CD4-positive, alpha-beta T cell treated with Interleukin-10 for 1 hour (primary cell): ENCODE measurements at places on chromosomes 6 and 20.

DNA sequence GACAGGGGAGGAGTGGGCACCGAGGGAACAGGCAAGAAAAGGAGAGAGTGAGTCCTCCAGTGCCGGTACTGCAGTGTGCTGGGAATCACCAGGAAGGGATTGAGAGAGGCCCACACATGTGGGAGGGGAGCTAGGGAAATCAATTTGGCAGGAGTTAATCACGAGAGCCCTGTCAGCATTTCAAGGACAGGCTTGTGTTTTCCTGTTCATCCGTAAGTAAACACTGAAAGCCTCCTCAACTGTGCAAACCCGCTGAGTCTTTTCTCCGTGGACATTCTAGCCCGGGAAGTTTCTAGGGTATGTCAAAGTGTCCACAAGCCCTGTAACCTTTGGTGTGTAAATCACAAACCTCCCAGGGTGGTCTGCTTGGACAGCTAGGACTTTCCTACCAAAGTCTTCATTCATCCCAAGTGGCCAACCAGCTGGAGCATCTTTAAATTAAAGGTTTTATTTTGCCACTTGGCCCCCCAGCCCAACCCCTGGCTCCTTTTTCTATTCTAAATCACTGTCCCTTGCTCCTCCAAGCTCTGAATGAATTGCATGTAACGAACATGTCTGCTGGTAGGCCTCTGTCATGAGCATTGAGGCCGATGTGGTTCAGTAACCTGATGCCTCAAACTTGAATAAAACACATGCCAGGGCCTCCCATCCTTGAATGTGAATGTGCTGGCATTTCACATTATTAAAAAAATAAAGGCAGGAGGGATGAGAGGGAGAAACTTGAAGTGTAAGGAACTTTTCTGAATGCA, 149.1 kb downstream of the ZNF217 start:
- DNase-seq = no peak

DNA sequence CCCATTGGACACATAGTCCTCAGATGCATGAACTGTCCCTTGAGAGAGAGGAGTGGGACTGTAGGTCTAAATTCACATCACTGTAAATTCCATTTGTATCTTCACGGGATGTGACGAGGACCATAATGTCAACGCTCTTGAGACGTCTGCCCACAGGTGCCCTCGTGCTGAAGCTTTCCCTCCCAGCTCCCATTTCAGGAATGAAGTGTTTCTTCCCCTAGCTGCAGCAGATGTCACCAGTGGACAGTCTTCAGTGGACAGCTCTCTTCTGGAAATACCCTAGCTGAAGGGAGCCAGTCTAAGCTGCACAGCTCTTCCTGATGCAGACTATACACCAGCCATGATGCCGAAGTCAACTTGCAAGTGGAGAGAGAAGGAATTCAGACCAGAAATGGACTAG, 217.4 kb upstream of the ECI2 start:
- DNase-seq = no peak

GRCh38 chr6:42661540-42662153, 60.8 kb downstream of the PRPH2 start:
- DNase-seq = peak; percentile 90

GRCh38 chr20:33919653-33920052, 74.1 kb upstream of the RALY start:
- DNase-seq = no peak

- DNase-seq = no peak
Observed at GRCh38 chr6:96651816-96652215, 88.9 kb downstream of the FHL5 start.

GRCh38 chr6:72271531-72271930, 350.3 kb upstream of the KCNQ5 start:
- DNase-seq = no peak

- no peak for DNase-seq
Observed at GRCh38 chr20:8509809-8510208, 377.7 kb downstream of the PLCB1 start.

- DNase-seq = no peak
Observed at GRCh38 chr6:5150551-5151075, 65.5 kb downstream of the PPP1R3G start.

DNA sequence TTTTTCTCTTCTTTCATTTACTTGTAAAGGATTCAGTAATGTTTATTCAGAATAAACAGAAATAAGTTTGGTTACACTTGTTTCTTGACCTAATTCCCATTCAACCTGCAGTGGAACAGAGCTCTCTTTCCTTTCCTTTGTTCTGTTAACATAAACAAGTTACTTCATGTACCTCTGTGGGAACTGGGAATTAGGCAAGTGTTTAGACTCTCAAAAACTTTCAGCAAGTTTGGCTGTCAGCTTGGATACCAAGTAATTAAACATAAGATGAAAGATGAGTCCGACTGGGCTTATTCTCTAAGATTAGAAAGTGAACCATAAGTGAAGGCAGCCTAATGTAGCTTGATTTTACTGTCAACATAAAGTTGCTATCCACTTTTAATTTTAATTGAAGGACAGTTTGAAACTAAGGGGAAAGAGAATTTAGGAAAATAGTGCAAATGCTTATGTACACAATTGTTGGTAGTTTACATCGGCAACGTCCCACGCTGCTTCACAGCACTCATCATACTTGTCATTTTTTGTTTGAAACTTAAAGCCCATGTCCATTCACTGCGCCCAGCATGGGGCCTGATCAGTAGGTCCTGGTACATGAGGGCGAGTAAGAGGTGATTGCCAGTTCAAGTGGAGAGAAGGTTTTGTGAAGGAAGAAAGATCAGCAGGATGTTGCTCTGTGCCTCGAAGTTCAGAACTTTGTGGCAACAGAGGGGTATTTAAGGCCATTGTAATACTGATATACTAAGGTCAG, 113.0 kb downstream of the PLEKHG1 start:
- no peak for DNase-seq

DNA sequence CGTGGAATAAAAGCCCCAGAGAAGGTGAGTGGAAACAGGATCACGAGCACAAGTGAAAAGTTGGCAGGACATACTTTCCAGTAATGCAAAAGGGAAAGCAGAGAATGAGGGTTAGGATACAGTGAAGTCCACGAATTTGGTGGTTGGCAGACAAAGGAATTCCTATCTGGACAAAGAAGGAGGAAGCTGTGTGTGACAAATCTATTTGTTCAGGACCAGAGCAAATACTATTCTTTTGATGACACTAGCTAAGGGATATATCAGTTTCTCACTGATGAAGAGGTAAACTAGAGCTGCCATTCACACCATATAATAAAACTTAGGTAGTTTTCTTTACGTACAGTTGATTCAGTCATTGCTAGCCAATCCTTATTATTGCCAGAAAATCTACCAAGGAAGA, 156.8 kb upstream of the GRIK2 start:
- no peak for DNase-seq

- no peak for DNase-seq
Observed at GRCh38 chr6:7271205-7271534, 41.8 kb downstream of the SSR1 start.

GRCh38 chr6:81609736-81610135, 142.7 kb downstream of the TENT5A start:
- DNase-seq = no peak

GRCh38 chr20:45963059-45964005, 8.7 kb downstream of the ZNF335 start:
- DNase-seq = peak; percentile 57

GRCh38 chr6:28215425-28215824, 9.7 kb upstream of the ZSCAN9 start:
- no peak for DNase-seq

- DNase-seq = no peak
Observed at GRCh38 chr6:111254004-111254778, 166.9 kb downstream of the SLC16A10 start.

- no peak for DNase-seq
Observed at GRCh38 chr6:90131614-90132423, 164.8 kb downstream of the BACH2 start.

DNA sequence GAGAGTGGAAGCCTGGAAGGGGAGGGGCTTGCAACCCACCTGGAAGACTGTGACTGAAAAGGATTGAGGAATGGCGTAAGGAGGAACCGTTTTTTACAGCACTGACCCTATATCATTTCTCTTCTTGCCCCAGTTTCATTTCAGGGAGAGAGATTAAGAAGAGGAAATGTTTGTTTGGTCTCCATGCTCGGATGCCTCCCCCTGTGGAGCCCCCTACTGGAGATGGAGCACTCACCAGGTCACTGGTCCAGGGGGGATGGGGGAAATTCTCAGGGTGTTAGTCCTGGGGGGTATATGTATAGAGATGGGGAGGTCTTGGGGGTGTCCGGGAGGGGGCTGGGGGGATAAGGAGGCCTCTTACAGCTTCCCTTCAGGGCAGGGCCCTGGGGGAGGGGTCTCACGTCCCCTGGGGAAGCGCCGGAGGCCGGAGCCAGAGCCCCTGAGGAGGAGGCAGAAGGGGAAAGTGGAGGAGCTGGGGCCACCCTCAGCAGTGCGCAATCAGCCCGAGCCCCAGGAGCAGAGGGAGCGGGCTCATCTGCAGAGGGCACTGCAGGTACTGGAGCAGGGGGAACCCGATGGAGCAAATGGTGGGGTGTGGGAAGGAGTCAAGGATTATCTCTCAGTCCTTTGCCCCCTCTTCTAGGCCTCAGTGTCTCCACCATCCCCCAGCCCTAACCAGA, 3.2 kb downstream of the CUTA start:
- DNase-seq = peak; percentile 51

- no peak for DNase-seq
Observed at GRCh38 chr6:113187661-113188060, 669.5 kb upstream of the MARCKS start.

DNA sequence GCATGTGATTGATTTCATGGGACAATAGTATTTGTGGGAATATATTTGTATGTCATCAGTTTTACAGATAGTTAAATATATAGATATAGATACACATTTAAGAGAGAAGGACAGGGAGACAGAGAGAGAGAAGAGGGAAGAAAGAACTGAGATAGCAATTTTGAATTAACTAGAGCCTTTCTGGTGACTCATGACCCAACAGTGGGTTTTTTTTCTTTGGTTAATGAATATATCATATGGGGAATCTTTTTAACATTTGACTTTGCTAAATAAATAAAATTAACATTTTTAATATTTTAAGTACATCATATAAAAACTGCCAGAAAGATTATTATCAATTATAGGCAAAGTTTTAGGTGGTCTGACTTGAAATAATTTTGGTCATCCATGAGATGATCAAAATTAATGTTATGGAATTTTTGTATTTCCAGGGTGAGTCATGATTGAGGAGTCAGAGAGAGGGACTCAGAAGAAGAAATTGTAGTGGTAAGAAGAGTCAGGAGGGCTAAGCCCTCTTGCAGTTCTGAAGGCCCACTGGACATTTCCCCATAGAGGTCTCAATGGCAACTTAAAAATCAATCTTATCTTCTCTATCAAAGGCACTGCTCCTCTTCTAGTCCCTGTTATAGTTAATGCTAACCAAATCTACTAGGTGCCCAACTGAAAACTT, 508.1 kb upstream of the MAP3K7 start:
- no peak for DNase-seq

GRCh38 chr20:45985573-45985972, 13.6 kb upstream of the ZNF335 start:
- no peak for DNase-seq

- DNase-seq = no peak
Observed at GRCh38 chr6:130138116-130138908, 84.4 kb downstream of the SAMD3 start.

DNA sequence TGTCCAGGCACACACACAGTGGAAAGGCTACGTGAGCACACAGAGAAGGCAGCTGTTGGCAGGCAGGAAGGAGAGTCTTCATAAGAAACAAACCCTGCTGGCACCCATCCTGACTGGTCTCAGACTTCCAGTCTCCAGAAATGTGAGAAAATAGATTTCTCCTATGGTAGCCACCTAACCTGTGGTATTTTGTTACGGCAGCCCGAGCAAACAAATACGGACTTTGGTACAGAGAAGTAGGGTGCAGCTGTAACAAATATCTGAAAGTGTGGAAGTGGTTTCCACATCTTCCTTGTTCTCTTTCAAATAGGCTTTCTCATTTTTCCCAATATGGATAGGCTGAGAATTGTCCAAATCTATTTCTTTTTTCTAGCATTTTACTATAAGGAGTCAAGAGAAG, 94.6 kb downstream of the ADGB start:
- DNase-seq = no peak

DNA sequence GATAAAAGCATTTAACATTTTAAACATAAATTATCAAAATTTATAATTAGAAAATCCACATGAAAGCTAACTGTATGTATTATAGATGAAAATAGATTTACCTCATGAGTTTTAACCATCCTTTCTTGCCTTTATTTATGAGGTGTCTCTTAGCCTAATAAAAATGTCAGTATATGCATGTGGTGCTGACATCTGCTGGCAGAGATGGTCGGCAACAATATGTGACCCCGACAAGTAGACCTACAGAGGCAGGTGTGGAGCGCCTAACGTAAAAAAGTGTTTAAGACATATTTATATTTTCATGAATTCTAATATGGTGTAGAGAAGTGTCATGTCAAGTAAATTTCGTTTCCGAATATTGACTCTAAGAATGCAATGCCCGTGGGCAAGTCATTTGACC, 149.0 kb upstream of the FUT9 start:
- DNase-seq = no peak
